Hematopoietic multipotent progenitor cell treated with erythropoietin and hydrocortisone succinate and interleukin-3 and kit ligand, for 17 days (in vitro differentiated cells): ENCODE measurements at places on chromosomes 4 and X.
A peak's percentile ranks its signal among the peaks of the same experiment; 100 is the strongest.

- no peak for DNase-seq
Observed at GRCh38 chr4:94660614-94661013, 97.1 kb upstream of the BMPR1B start.

- DNase-seq, result no peak
Observed at GRCh38 chr4:137663251-137664045, 131.2 kb upstream of the PCDH18 start.

- DNase-seq, result no peak
Observed at GRCh38 chr4:5753366-5753765, 42.4 kb downstream of the EVC start.

GRCh38 chrX:40065296-40066046 is 32.3 kb downstream of the BCOR start:
- no peak for DNase-seq

- DNase-seq, result no peak
Observed at GRCh38 chr4:176044589-176044951, 21.1 kb upstream of the WDR17 start.

GRCh38 chr4:11271263-11271662 is 157.4 kb downstream of the HS3ST1 start:
- no peak for DNase-seq

DNA sequence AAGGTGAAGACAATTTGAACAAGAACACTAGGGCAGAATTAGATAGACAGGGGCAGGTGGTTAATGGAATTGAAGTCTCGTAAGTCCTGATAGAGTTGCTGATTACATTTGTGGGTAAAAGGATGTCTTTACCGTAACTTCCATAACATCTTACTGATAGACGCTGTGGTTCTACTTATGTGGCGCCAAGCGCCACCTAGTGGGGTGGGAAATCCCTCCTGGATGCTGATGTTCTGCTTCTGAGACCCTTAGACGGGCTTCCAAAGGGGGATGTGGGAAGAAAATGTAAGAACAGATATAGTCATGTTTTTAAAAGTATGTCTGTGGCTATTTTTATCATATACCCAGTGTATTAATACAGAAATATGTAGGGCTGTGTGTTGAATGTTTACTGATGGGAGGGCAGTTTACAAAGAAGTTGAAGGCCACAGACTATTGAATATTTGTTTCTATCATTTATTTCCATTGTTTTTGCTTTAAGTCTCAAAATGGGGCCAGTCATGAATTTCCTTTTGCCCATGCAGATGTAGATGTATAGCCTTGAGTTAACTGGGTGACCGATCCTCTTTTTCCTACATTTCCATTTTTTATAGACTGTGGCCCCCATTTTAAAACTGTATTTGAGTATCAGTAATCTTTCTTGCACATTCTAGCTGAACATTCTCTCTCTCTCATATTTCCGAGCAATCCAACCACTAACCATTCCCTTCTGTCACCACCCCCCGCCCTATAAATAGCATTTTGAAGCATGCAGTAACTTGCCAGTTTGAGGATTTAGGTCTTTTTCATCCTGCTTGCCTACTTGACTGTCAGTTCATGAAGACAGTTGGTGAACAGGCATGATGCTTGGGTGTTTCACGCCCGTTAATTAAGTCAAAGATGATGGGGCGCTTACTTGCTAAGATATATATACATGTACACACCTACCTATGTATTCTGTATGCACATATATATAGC is 12.1 kb upstream of the TLR8 start:
- peak; percentile 4 for DNase-seq

DNA sequence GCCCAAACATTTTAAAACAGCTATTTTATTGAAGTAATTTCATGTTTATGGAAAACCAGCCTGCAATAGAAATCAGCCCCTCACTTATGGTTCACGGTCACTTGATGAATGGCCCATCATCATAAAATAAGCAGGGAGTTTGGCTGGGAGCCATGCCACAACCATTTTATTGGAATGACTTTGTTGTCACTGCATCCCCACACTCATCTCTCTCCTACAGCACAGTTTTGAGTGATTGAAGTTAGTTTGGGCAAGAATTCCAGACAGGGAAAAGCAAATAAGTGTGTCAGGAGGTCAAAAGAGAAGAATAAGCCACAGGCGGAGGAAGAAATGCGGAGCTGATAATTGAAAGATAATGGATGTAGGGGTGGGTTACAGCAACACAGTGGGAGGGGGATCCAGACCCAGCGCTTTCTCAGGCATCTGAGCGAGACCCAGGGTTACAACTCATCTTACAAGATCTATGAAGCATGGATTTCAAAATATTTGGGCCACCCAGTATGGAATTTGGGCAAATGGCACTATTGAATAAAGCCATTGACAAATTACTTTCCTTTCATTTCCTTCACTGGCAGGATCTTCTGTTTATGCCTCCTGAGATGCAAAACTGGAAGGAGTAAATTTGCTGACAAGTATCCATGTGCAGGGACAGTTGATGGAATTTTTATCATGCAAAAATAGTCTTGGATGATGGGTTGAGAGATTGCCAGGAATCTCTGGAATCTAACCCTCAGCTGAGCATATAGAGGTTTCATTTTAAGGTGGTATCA is 100.8 kb downstream of the SHROOM3 start:
- no peak for DNase-seq

DNA sequence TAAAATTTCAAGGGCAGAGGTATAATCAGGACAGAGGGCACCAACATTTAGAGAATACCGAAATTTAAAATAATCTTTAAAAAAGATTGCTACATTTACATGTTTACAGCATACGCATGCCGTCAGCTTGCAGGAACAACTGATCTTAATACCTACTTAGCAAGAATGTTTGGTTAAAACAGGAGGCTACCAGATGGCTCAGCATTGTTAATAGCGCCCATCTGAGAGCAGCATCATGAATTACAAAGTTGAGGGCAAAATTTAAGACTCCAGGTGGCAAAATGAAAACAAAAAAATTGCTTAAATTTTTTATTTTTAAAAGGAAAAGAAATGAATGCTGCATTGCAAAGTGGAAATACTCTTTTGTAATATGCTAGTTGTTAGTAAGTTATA is 241.3 kb downstream of the C4orf33 start:
- no peak for DNase-seq

GRCh38 chr4:88195328-88196012 is 37.0 kb upstream of the ABCG2 start:
- DNase-seq, result no peak

- no peak for DNase-seq
Observed at GRCh38 chr4:138898282-138898681, 117.3 kb upstream of the NOCT start.

DNA sequence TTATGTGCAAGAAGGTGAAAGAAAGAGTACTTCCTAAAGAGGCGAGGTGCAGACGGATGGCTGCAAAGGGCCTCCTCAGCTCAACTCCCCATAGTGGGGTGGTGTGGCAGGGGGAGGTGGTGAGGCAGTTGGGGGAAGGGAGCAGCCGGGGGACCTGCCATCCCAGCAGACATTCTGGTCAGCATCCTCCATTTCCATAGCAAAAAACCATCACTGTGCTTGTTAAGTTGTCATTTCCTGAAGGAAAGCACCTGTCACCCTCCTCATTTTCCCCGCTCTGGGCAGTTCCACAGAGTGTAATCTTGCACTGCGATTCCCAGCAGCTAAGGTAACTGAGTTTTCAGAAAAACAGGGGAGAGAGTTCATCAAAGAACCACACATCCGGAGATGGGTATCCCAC is 51.5 kb downstream of the TSPAN5 start:
- DNase-seq, result no peak

- DNase-seq, result no peak
Observed at GRCh38 chrX:10244915-10245622, 88.3 kb downstream of the CLCN4 start.

DNA sequence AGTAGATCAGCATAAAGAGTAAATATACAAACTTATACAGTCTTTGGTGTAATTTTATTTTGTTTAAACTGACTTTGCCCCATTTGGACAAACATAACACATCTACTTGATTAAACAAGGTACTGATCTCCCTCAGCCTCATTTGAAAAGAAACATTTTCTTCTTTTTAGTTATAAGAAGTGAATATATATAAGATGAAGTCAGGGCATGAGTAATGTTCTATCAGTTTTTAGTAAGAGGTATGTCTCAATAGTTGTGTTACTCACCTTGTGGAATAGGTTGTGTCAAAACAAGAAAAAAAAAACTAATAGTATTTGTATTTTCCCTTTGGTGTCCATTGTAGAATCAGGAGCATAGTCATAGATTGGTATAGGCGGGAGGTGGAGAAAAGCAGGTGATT is 327.4 kb downstream of the RPA4 start:
- no peak for DNase-seq

- no peak for DNase-seq
Observed at GRCh38 chr4:43776371-43776770, 672.2 kb downstream of the KCTD8 start.

DNA sequence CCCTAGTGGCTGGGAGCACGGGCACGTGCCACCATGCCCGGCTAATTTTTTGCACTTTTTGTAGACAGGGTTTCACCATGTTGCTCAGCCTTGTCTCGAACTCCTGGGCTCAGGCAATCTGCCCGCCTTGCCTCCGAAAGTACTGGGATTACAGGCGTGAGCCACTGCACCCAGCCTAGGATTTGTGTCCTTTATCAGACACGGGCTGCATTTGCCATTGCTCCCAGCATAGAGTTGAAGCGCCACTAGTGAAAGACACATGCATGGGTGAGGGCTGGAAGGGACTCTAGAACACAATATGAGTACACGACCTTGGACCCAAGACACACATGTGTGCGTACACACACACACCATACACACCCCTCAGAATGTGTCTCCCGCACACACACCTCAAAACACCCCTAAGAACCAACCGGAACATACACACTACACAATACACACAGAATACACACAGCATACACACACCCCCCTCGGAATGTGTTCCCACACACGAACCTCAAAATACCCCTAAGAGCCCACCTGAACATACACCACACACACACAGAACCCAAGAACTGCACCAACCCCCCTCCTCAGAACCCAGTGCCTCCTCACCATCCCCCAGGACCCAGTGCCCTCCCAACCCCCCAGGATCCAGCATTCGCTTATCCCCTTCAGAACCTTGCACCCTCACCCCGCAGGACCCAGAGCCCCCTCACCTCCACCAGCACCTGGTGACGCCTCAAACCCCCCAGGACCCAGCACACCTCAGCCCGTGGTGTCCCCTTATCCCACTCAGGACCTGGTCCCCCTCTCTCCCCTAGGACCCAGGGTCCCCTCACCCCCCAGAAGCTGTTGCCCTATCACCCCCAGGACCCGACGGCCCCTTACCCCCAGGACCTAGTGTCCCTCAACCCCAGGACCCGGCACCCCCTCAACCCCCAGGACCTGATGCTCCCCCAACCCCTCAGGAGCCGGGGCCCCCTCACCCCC is 1.0 kb downstream of the TNIP2 start:
- no peak for DNase-seq

- no peak for DNase-seq
Observed at GRCh38 chr4:40563401-40563800, 66.3 kb downstream of the RBM47 start.

DNA sequence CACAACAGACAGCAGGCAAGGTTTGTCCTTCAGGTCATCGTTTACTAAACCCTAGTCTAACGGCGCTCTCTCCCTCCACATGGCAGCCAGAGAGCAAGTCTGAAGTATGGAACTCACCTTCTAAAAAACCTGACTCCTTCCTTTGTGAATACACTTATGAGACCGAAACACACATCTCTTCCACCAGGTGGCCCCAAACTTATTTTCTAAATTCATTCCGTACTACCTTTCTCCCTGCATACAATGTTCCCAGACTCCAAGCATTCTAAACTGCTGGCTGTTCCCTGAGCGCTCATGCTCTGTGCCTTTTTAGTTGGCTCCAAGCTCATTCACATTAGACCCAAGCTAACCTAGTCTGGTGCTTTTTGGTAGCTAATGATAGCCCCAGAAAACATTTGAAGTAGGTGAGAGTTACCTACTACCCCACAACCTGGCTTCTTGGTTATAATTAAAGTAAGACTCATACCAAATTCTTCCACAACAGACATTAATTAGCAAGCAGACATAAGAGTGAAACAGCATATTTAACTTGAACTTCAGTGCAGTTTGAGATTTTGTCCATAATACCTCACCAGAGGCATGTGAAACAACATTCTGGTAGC is 67.6 kb upstream of the DCLK2 start:
- DNase-seq, result no peak

DNA sequence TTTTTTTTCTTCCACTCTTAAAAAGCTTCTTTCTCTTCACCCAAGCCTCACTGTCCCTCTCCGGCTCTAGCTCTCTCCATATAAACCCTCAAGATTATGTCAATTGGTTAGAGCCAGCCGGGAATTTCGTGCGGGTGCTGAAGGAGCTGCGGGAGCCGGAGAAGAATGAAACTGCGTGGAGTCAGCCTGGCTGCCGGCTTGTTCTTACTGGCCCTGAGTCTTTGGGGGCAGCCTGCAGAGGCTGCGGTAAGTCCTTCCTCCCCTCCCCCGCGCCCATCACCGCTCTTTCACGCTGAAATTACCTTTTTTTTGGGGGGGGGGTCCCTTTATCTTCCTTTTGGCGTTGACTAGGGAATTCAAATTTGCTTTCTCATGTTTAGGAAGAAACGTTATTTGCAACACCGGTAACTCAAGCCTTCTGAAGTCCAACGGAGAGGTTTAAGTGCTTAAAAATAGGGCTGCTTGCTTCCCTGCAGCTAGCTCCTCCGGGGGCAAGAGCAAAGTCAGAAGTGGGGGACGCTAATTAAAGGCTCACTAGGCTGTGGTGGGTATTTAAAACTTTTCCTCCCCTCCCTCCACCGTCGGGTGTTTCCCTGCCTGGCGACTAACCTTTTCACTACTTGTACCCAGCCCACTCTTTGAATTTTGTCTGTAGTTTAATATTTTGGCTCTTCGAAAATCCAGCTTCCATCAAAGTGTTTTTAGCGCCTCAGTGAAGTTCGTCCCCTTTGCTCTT is 491 bp downstream of the COL4A5 start:
- DNase-seq, result no peak

GRCh38 chr4:120683897-120684540 is 238.5 kb downstream of the PRDM5 start:
- no peak for DNase-seq

DNA sequence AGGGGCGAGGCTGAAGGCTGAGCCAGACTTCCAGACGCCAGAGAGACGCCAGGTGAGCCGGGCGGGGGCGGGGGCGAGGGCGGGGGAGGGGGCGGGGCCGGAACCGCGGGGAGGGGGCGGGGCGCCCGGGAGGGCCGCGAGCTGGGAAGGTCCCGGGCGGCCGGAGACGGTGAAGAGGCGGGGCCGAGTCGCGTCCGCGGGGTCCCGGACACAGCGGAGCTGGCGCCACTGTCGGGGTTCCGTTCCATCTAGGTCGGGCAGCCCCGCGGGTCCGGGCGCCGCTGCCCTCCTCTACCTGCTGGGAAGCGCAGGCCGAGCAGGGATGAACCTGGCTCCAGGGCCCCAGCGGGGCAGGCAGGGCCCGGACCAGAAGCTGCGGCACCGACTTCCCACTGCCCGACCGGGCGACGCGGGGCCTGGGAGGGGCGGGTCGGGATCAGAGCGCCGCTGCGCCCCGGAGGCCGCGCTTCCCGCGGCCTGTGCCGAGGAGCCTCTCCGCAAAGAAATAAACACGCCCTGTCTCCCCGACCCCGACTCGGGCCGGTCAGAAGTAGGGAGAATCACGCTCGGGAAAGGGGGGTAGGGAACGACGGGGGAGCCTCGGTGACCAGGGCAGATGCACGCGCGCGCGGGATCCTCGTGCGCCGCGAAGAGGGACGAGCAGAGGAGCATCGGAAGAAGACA is 10.6 kb downstream of the HMX1 start:
- no peak for DNase-seq

- no peak for DNase-seq
Observed at GRCh38 chr4:7235030-7235380, 42.7 kb downstream of the SORCS2 start.

- no peak for DNase-seq
Observed at GRCh38 chr4:69467797-69468196, 27.9 kb downstream of the UGT2B4 start.

- peak; percentile 34 for DNase-seq
Observed at GRCh38 chrX:70219938-70220764, 14.3 kb upstream of the AWAT1 start.
